ENCODE measurements at places on chromosomes 3 and 15.

- DNase-seq: no peak
These were observed 48.7 kb downstream of the NAALADL2 start for GRCh38 chr3:174907628-174908407.

- no peak for DNase-seq
These were observed 98.1 kb upstream of the CLSTN2 start for GRCh38 chr3:139836698-139837464.

DNA sequence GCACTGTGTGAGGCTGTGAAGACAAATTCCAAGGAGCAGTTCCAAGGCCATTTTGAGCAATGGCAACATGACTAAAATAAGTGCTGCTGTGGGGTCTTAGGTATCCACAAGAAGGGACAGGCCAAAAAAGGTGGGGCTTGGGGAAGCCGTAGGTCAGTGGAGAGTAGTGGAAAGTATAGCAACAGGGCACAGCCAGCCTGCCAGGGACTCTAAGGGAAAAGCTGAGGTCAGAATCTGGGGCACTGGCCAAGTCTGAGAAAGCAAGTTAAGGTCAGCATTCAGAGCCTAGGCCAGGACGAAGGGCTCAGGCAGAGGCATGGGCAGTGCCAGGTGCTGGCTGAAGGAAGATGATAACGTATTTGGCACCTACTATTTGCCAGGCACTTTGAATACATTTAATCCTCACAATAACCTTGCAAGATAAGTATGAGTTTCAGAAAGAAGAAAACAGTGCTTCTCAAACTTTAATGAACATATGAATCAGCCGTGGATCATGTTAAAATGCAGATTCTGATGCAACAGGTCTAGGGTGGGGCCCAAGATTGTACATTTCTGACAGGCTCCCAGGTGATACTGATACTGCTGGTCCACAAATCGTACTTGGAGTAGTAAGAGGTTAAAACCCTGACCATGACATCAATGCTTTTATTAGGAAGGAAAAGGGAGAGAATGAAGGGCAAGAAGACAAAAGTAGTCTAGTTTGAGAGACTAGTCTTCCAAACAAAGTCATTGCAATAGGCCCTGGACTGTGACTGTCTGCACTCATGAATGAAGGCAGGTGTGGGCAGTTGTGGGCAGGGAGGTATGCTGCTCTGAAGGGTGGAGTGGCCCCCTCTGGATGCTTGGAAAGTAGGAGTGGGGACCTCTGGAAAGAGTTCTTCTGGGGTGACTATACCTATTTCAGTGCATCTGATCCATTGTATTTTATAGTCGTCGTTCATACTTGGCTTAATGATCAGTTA, 106.3 kb upstream of the ANKRD28 start:
- no peak for DNase-seq

DNA sequence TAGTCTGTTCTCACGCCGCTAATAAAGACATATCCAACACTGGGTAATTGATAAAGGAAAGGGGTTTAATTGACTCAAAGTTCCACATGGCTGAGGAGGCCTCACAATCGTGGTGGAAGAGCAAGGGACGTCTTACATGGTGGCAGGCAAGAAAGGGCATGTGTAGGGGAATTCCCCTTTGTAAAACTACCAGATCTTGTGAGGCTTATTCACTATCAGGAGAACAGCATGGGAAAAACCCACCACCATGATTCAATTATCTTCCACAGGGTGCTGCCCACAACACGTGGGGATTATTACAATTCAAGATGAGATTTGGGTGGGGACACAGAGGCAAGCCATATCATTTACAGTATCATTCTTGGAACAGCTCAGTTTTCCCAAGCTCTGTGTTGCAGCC, 268.0 kb downstream of the SUCLG2 start:
- no peak for DNase-seq

DNA sequence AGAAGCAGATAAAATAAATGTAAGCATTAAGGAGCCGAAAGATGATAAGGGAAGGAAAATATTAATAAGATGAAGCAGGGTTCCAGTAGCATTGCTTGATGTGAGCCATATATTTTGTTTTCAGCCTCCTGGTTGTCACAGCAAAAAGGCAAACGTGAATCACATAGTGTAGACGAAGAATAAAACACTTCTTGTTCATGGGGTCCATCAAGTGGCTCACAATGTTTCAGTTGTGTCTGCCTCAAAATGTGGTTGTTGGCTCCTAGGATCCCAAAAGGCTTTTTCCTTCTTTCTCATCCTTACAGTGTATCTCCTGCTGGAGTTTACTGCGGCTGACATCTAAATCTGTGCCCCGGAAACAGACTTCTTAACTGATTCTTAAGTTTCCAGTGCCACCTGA, 195.1 kb downstream of the GHSR start:
- DNase-seq: no peak

GRCh38 chr3:118981494-118982134, 53.0 kb downstream of the IGSF11 start:
- no peak for DNase-seq

DNA sequence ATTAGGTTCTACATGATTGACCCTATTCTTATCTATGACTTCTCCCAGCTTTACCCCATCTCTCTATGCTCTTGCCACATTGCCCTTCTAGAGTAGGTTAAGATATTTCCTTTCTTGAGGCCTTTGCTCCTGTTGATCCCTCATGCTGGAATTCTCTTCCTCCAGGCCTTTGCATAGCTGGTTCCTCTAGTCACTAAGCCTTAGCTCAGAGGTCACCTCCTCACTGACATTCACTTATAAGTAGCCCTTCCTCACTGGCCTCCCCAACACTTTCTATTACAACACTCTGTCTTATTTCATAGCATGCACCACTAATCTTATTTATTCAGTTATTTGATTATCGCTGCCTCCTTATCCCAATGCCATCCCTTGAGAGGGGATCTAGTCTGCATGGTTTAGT, 228.4 kb upstream of the COL8A1 start:
- no peak for DNase-seq

DNA sequence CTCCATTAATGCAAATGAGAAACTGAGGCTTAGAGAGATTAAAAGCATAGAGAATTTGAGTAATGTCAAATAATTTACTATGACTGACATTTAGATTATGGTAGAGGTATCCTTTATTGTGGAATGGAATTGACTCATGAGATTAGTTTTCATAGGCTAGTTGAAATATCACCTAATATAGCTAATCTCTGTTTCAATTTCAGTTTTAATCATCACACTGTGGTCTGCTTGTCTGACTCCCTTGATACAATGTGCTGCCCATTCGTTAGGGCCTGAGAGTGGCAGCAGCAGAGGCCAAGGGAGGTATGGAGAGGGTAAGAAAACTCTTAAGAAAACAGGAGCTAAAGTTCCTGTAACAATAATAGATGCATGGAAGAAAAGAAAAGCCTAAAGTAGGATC, 13.2 kb upstream of the ZBTB20 start:
- no peak for DNase-seq

GRCh38 chr15:27095886-27096624, 125.1 kb downstream of the GABRG3 start:
- no peak for DNase-seq

DNA sequence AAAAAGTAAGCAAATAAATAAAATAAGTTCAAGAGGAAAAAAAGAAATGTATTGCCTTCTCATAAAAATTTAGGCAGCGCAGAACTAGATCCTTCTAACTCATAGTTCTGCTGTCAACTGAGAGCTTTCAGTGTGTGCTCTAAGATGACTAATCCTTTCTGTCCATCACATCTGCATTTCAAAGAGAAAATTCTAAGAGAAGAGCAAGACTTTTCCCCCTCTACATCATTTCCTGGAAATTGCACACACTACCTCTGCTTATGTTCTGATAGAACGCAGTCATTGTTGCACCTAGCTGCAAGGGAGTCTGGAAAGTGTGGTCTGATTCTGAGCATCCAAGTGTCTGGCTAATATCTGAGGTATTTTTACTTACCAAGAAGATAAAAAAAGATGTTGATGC, 39.6 kb upstream of the SLCO3A1 start:
- no peak for DNase-seq

- no peak for DNase-seq
These were observed 285.0 kb downstream of the THSD4 start for GRCh38 chr15:71400294-71400693.

GRCh38 chr3:71430941-71431552, 152.5 kb downstream of the FOXP1 start:
- peak; percentile 42 for DNase-seq

- DNase-seq: no peak
These were observed 451.1 kb upstream of the TPRG1 start for GRCh38 chr3:188720636-188721035.

GRCh38 chr3:147640781-147641180, 231.6 kb downstream of the ZIC1 start:
- no peak for DNase-seq

GRCh38 chr15:74019734-74020133, 25.2 kb downstream of the PML start:
- no peak for DNase-seq

GRCh38 chr15:90829942-90830440, 38.4 kb upstream of the FURIN start:
- peak; percentile 29 for DNase-seq

DNA sequence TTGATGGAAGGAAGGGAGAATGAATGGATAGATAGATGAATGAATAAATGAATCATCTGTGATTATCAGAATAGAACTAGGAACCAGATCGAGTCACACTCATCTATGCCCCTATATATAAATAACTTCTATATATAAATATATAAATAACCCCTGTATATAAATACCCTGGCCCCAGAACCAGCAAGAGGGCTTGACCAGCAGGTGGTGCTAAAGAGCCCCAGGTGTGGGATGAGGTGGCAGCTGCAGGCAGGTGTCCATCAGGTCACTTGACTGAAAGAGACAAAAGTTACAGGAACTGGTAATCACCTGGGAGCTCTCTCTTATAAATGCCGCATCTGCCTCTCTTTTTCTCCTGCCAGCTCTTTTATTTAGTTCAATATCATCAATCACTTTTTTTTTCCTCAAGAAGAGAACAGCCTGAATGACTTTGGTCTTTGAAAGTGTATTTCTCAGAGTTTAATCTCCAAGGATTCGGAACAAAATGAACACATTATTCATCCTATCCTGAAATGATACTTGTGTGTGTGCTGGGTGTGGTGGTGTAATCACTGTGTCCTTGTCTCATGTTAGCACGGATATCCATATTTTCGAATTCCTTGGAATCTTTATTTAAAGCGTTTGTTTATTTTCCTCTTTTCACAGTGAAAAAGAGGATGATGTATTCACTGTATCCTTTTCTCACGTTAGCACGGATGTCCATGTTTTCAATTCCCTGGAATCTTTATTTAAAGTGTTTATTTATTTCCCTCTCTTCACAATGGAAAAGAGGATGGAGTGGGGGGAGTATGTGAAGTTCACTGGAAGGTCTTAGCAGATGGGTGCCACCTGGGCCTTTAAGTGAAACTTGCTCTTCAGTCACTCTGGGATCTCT, 35.4 kb upstream of the ATG7 start:
- peak; percentile 71 for DNase-seq

- no peak for DNase-seq
These were observed 18.4 kb downstream of the FLNB start for GRCh38 chr3:58026598-58026997.

DNA sequence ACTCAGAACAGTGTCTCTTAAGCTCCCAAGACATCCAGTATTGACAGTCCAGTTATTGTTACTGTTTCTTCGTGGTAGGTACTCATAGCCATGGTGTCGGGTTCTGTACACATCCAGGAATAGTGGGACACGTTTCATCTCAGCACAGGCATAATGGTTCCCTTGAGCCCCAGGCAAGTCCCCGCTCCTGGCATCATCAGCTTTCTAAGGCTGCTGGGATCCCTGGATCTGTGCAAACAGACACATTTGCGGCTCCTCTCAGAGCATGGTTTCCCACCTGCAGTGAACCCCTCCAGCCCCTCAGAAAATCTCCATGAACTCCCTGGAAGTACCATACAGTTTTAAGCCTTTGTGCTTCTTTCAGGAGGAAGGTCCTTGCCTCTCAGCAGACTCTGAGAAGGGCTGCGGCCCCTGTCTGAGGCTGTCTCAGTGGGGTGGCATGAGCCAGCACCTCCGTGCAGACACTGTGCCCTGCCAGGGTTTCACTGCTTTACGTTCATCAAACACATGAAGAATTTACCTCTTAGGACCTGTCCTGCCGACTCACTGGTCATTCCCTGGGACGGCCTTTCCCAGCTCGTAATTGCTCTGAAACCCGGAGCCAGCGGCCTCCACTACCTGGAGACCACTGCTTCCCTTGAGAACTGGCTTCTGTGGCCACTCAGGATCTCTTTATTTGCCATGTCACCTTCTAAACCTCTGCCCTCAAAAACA, 124.9 kb downstream of the LRRK1 start:
- no peak for DNase-seq

DNA sequence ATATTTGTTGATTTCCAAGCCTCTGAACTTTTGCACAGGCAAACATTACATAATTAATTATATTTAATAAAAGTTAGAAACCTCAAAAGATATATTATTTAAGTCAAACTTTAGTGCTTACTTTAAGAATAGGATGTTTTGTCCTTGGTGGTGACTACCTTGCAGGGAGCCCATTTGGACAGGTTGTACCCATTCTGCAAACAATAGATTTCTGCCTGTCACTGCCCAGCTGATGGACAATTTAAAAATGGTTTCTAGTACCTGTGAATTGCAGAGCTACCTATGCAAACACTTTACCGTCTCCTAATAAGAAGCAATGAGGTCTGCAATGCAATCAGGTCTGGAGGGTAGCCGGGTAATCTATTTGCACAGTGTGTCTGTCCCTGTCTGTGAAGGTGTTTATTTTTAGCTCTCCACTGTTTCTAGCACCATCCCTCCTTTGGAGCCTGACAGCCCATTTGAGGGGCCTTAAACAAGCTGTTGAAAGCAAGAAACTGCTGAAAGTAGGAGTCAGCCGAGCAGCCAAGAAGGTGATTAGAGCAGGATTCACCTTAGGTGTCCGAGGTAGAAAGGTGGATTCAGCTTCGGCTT, 556.2 kb upstream of the CFAP20DC start:
- no peak for DNase-seq

GRCh38 chr3:5162102-5162501, 25.4 kb upstream of the EDEM1 start:
- no peak for DNase-seq

GRCh38 chr3:146640955-146641867, 36.1 kb upstream of the PLSCR5 start:
- no peak for DNase-seq

GRCh38 chr15:69443032-69443611, 9.5 kb upstream of the RPLP1 start:
- DNase-seq: no peak

- DNase-seq: no peak
These were observed 10.9 kb upstream of the FAM107A start for GRCh38 chr3:58588030-58588614.

DNA sequence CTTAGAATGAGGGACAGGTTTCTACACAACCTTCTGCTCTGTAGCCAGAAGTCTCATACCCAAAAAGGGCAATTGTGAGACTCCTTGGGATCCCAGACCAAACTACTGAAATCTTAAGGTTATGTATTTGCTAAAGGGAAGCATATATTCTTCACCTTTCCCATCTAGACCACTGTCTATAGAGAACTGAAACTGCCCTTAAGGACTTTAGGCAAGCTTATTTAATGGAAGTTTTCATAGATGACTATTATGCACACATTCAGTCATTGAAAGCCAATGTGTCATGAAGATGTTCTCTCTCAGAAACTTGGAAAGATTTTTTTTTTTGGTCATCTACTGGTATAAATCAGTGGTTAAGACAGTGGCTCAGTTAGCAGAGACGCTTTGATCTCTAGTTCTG, 365.3 kb downstream of the MCTP2 start:
- DNase-seq: no peak
